Neural progenitor cell (in vitro differentiated cells): ENCODE measurements at places on chromosomes 11 and 22.

GRCh38 chr11:85572056-85572455 is 55.1 kb downstream of the DLG2 start:
- no peak for DNase-seq

- DNase-seq: peak; percentile 57
These were observed 589.5 kb downstream of the OPCML start for GRCh38 chr11:132942611-132943356.

GRCh38 chr11:31823644-31824331 is 12.7 kb upstream of the PAX6 start:
- DNase-seq: peak; percentile 57

DNA sequence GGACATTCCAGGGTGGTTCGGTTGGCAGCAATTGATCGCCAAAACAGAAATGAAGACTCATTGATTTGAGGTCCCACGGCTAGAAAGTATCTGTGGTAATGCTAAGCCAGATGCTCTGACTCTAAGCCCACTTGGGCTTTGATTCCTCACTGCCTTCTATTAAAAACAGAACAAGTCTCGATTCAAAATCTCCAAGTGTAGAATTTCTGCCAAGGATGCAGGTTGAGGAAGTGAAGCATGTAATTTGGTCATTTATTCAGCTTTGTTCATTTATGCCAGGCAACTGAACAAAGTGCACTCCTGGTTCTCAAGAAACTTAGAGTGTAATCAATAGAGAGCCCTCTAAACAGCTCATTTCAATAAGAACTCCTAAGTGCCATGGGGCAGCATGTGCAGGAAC is 2.3 kb upstream of the CEP295 start:
- no peak for DNase-seq

- DNase-seq: no peak
These were observed 4.2 kb downstream of the SEPTIN5 start for GRCh38 chr22:19718456-19719049.

DNA sequence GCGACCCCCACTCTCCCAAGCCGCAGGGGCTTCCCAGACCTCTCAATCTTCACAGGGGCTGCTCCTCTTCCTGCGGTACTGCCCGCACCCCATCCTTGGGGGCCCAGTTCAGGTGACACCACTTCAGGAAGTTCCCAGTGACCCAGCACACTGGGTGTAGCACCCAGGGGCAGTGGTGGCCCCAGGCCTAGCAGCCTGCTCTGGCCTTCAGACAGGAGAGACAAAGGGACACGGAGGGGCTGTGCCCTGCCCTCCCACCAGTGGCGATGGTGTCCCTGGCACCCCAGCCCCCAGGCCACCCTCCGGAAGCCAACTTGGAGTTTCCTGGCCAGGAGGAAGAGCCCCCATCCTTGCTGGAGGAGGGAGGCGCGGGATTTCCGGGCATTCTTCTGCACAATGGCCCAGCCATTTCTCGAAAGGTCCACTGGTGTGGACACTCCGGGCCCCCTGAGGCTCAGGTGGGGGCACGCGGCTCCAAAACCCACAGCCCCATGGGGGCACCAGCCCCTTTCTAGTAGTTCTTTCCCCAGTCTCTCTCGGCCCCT is 978 bp upstream of the CLDN5 start:
- DNase-seq: no peak

GRCh38 chr11:111177037-111177871 is 68.3 kb upstream of the POU2AF2 start:
- DNase-seq: no peak

DNA sequence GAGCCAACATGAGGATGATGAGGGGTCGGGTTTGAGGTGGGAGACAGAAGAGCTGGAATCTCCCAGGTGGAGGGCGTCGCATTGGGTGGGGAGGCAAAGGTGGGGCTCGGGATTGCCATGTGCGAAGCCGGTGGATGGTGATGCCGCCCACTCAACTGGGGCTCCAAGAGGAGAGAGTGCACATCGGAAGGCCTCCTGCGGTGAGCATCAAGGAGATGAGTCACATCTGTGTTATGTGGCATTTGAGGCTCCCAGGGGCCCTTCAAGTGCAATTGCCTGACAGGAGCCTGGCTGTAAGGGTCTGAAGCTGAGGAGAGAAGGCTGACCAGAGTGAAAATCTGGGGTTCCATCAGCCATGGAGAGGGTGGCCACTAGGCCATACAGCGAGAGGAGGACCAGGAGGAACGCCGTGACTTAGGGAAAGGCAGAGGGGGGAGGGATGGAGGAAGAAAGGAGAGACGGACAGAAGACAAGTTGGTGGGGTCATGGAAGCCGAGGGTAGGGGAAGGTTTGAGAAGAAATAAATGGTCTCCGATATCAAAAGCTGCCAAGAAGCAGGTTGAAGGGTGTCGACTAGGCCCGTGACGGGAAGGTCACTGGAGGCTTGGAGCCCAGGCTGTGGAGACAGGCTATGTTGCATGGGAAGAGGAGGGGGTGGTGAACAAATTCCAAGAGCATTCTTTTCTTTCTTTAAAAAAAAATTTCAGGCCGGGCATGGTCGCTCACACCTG is 21.3 kb downstream of the RASD2 start:
- no peak for DNase-seq

DNA sequence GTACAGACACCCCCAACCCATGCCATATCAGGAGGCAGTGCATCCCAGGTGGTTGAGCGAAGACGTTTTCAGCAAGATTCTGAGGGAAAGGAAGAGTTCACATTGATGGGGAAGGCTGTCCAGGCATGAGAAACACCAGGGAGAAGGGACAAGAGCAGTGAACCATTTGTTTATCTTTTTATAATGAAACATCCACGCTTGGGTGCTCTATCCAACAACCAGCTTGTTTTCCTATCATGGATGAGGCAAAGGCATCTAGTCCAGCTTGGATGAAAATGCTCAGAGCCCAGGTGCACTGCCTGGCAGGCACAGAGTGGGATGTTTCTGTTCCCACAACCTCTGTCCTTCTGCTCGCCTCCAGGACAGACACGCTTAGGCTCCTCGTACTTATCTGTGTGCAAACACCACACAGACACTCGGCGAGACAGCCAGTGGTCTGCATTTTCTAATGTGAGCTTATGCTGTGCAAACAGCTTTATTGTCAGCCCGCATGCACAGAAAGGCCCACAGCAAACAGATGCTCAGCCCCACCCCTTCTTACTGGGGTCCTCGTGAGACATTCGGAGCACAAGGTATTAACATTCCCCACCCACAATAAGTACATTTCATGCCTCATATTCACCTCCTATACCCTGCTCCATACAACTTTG is 45.4 kb upstream of the NTM start:
- DNase-seq: no peak

DNA sequence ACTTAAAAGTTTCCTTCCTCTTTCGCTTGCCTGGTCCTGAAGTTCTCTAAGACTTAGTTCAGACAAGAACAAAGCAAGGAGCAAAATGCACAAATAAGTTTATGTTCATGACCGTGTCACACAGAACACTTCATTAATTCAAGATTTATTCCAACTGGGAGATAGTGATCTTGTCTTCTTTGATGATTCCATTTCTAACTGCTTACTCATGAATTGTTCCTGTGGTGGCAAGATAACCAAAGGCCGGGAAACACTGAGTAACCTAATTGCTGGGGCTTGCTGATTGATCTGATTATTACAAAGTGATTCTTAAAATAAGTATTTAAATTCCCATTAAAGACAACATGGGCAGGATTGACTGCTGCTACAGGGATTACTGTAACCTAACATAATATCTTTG is 1462.9 kb upstream of the RAG2 start:
- no peak for DNase-seq

DNA sequence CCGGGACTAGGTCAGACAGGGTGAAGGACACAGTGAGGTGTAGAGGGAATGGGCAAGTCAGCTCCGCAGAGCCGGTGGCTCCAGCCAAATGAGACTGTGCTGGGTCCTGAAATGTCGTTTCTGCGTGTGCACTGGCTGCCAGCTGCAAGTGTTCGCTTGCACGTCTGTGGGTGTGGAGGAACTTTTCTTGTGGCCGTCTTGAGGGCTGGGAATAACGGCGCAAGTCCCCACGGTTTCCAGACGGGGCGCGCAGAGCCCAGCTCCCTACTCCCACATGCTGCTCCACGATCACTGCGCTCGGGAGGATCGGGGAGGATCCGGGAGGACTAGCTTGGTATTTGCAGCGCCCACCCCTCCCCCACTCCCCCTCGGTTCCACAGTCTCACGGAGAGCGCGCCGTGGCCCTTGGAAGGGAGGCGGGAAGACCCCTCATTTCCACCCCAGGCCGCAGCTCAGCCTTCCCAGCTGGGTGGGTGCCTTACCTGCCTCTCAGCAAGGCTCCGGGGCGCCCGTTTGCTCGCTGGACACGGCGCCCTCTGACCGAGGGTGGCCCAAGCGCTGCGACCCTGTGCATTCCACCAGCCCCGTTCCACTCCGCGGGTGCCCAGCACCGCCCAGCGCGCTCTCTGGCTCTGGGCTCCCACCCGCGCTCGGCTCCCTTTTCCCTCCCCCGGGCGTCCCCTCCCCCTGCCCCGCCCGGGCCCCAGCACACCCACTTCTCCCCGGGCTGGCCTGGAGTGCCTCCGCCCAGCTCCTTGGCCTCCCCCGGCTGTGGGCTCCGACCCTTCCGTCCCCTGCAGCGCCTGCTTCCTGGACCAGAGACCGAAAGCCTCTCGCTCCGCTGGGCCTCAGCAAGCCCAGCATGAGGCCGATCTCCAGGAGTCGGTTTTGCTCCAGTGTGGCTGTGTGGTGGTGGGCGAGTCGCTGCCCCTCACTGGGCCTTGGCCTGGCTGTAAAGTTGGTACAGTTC is at the start of gene KCNE3:
Gene KCNE3 (minus strand): TSS at position 634 of the 970 bp plus-strand sequence. CDS start 9,986 bp downstream, outside the sequence.
- DNase-seq: peak; percentile 40

DNA sequence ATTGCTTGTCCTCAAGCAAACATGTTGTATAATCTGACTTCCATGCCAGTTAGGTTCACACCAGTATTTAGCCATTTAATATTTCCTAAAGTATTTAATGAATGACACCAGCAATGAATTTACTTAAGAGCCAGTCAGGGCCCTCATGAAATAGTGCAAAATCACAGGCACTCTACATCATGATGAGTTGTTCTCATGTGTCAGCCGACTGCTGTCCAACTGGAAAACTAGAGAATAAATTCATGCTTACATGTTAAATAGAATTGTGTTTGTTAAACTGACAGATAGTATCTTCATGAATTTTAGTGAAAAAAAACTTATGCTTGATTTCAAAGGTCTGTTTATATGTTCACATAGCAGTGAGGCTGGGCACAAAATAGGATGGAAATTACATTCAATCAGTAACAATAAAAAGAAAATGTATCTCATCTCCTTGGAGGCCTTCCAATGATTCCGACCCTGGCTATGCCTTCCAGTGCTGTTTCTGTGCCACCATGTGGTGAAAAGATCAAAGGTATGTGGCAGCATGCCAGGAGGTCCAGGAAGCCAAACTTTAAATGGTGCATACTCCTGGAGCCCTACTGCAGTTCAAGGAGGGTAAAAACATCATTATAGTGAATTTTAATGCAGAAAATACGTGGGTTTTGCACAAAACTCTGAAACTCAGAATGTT is 45.2 kb downstream of the CTSC start:
- no peak for DNase-seq

- DNase-seq: no peak
These were observed 101.0 kb downstream of the BRD1 start for GRCh38 chr22:49726701-49727101.
